Stimulated activated CD4-positive, alpha-beta T cell treated with anti-CD3 and anti-CD28 coated beads, Interleukin-15, amount 100 ng/mL, for 1 hour (primary cell): ENCODE measurements at places on chromosomes 5 and 9.

- no peak for DNase-seq
Measured at GRCh38 chr5:52706775-52707174, 80.9 kb upstream of the ITGA1 start.

DNA sequence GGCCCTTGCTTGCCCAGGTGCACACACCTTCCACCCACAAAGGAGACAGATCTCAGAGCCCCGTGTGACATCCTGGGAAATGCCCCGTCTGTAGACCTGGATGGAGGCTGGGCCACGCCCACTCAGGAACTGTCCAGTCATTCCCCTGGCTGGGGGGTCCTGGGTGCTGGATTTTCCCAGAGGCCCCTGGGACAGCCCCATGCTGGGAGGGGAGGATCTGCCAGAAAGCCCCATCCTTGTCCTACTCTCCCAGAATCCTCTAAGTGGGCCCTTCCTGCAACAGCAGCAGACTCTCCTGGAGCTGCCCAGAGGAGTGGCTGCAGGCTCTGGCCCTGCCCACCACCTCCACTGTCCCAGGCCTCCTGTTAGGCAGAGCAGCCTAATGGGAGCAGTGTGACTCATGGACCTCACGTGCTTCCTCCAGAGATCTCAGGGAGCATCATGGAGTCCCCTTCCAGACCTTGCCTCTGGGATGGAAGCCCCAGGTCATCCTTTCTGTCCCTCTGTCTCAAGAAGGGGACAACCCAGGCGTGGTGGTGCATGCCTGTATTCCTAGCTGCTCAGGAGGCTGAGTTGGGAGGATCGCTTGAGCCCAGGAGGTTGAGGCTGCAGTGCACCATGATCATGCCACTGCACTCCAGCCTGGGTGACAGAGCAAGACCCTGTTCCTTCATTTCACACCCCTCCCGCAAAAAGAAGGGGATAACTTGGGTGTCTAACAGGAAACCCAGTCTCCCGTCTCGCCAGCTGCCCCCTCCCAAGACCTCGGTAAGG is 51.7 kb downstream of the JADE2 start:
- DNase-seq, result no peak

- DNase-seq, result no peak
Measured at GRCh38 chr5:124110942-124111341, 599.0 kb downstream of the CSNK1G3 start.

GRCh38 chr9:22657713-22658112 is 211.1 kb downstream of the DMRTA1 start:
- no peak for DNase-seq

DNA sequence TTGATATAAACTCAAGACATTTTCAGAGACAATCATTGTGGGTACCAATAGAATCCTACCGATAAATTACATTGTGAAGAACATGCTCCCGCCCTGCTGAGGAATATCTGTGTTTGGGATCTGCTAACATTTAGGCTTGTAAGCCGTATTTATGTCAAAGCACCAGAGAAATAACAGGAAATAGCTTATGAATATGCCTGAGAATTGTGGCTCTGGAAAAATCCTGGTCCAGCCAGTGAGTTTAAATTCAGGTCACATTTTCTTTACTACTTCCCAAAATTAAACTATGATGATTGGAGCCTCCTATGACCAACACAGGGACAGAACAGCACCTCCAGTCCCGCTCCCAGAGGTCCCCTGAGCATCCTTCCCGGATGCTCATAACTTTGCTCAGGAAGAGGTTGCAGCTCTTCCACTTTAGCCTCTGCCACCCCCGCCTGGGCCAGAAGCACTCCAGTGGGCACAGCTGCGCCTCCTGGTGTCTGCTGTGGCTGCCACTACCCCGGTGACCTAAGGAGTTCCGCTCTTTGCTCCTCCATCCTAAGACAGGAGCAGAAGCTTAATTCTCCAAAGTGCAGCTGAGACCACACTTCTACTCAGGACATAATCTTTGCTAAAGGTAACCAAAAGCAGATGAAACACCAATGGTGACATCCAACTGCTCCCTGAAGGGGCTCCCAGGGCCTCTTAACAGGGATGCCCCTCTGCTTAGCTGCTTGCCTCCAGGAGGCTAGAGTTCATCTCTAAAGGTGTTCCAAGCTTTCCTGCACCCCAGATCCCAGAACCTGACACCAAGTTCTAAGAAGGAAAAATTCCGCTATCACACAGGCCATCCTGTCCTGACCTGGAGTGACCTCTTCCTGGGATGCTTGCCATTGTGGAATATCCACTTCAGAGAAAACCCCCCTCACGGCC is 58.8 kb downstream of the SLC1A1 start:
- no peak for DNase-seq

DNA sequence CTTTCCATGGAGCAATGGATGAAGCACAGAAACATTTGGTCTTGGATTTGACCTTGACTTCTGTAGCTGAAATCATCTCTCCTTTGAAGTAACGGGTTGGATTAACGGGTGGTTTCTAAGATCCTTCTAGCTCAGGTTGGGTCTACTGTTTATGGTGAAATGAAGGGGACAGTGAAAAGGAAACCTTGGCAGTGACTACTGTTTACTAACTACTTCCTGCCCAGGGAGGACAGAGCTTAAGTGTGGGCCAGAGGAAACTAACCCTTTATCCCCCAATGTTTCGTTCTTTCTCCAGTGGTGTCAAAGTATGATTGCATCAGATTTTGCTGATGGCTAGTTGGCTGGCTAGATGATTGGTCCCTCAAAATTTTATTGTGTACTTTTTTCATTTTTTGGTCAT is 22.2 kb downstream of the SKP2 start:
- DNase-seq, result no peak

GRCh38 chr5:115949096-115949495 is 13.2 kb upstream of the LVRN start:
- no peak for DNase-seq

DNA sequence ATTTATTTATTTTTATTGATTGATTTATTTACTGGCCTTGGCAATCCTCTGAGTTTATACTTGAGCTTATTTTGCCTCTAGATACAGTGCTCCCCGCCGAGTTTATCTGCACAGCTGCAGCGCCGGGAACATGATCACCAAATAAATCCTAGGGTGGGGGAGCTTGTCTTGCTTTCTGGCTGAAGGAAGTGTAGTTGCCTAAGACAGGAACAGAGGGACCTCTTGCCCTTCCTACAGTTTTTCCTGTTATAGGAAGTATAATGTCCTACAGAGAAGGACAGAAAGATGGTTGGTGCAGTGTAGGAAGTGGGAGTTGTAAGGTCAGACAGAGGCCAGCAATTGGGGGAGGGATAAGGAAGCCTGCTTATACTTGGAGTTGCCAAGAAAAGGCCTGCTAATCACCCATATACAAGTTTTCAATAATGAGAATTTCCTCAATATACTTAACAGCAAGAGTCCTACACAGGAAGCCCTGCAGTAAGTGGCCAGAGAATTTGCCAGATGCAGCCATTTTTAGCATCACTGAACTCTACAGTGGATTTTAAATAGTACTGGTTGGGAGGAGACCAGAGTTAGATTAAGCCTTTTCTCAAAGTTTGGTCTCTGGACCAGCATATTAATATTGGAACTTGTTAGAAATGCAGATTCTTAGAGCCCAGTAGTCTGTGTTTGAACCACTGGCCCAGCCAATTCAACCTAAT is 7.7 kb downstream of the AOPEP start:
- DNase-seq, result no peak

DNA sequence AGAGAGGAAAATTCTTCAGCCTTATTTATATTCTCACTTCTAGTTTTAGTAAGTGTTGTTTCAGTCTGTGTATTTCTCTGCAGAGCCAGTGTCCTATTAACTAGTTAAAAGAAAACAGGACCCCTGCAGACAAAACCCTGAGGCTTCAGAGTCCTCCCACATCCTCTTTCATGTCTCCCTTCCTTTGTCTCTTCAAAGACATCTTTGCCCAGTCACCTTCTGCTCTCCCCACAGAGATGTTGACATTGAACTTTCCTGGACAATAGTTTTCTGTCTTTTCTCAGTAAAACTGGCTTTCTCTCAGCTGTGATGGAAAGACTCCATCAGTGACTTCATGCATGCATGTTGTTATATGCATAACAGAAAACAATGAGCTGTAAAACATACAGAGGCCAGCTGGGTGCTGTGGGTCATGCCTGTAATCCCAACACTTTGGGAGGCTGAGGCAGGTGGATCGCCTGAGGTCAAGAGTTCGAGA is 20.2 kb downstream of the GRAMD2B start:
- DNase-seq, result no peak

DNA sequence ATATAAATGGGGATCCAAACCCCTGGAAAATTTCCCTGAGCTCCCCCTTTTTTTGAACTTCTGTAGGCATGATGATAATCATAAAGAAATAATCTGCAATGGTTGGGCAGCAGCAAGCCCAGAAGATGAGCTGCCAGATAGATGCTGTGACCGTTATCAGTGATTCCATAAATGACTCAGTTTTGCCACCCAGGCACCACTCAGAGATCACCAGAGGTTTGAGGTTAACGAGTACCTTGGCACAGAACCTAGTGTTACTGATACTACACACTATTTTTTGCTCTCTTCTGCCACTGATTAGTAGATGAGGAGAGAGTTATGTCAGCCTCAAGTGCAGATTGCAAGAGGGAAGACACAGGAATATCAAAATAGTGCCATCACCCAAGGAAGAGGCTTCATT is 199.3 kb upstream of the PTGER4 start:
- DNase-seq, result no peak

- DNase-seq, result no peak
Measured at GRCh38 chr5:133992429-133993155, 12.2 kb downstream of the VDAC1 start.

DNA sequence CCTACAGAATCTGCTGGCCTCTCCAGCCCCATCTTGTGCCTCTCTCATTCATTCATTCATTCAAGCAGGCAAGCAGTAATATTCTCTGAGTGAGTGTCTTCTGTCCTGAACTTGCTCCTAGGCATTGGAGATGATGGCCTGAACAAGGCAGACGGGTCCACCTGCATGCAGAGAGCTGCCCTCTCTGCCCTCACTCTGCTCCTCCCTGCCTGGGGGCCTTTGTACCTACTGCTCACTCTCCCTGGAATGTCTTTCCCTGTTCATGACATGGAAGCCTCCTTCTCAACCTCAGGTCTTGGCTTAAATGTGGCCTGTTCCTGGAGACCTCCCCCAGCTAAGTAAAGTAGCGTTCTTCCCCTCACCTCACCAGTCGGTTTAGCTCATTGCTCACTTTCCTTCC is 6.6 kb downstream of the CDX1 start:
- DNase-seq, result no peak
